ENCODE measurements at places on chromosomes 3 and 15.

DNA sequence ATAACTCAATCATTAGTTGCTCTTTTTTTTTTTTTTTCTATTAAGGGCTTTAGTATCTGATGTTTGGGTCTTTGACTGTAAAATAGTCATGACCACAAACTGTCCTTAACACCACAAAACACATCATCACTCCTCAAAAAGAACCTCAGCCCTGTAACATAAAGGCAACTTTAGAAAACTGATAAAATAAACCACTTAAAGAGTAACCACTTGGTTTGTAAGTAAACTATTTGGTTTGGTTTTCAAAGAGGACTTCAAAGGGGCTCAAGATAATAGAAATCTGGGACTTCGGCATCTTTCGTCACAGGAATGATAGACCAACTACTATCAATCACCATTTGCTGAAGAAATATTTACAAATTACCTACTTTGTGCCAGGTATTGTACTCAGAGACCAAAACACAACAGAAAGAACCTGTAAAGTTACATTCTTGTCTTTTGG, 167.8 kb downstream of the FOXP1 start:
- no peak for DNase-seq

GRCh38 chr3:46300461-46300789, 53.5 kb upstream of the CCR2 start:
- no peak for DNase-seq

- no peak for DNase-seq
These were observed 180.5 kb downstream of the OPA1 start for GRCh38 chr3:193773266-193774220.

DNA sequence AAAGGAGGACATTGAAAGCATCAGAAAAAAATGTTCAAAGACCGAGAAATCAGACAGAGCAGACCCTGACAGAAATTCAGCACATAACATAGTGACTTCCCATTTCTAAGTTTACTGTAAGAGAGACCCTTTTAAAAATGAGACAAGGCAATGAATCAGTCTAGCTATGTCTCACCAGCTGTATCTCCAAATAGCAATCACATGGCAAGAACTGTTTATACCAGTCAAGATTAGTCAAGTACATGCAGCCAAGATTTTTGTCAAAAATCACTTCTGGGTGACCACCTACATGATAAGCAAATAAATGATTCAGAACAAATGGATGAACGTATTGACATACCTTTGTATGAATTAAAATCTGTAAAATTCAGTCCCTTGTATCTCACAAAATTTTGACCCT, 138.0 kb downstream of the DTWD1 start:
- no peak for DNase-seq

- DNase-seq = peak; percentile 4
These were observed 67.8 kb downstream of the UBP1 start for GRCh38 chr3:33372218-33373081.

DNA sequence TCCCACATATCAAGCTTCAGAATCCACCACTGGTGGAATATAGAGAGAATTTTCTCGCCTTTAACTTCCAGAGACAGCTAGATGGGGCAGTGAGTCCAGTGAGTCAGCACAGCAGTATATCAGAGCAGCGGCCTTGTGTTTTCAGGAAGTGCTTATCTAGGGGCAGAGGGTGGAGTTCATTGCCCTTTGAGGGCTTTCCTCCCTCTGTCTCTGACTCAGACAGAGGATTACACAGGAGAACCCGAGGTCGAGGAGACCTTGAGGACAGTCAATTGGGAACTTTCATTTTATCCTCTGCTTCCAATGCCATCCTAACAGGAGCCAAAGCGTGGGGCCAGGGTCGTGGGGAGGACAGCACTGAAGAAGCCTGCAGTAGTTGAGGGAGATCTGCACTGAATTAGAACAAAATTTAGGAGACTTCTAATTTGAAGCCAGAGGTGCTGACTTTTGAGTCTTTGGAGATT, 109.6 kb upstream of the UMPS start:
- DNase-seq = peak; percentile 81
